SIG-M5 (cell line): ENCODE measurements at places on chromosomes 4 and X.
A peak's percentile ranks its signal among the peaks of the same experiment; 100 is the strongest.

GRCh38 chr4:101122019-101122418 lies 225.3 kb downstream of the PPP3CA start:
- no peak for DNase-seq

- no peak for DNase-seq
Measured at GRCh38 chrX:111634823-111635729, 45.9 kb upstream of the ALG13 start.

GRCh38 chr4:16007471-16008095 lies 44.6 kb upstream of the FGFBP2 start:
- DNase-seq = no peak

DNA sequence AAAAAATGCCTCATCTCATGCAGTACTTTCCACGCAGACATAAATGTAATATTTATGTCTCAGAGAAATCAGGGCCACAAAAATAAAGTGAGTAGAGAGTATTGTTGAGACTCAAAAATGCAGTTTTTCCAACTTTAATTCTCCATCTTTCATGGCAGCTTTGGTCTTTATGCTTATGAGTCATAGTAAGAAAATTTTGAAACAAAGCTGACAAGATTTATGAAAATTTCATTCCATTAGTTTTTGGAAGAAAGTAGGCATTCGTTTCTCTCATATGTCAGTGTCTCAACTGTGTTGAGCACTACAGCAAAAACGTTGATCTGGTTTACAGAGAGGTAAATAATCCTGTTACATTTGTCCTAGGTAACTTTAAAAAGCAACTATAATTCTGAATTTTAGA lies 656.8 kb downstream of the IQCM start:
- DNase-seq = no peak

DNA sequence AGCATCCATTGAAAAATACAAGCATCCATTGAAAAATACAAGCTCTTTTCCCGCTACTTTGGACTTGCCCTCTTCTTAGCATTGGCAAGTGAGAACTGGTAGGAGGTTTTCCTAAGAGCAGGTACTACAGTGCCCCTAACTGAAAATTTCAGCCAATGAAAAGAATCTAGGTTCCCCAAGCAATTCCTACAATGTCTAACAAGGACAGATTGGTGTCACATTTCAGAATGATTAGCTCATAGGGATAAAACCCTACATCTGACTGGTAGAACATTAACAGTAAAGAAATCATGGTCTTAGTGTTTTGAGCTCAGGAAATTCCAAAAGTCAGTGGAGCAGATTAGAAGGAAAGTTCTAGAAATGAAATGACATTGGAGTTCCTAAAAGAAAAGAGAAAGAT lies 68.6 kb upstream of the QRFPR start:
- DNase-seq = no peak

- no peak for DNase-seq
Measured at GRCh38 chrX:11267425-11267824, 25.8 kb upstream of the AMELX start.

DNA sequence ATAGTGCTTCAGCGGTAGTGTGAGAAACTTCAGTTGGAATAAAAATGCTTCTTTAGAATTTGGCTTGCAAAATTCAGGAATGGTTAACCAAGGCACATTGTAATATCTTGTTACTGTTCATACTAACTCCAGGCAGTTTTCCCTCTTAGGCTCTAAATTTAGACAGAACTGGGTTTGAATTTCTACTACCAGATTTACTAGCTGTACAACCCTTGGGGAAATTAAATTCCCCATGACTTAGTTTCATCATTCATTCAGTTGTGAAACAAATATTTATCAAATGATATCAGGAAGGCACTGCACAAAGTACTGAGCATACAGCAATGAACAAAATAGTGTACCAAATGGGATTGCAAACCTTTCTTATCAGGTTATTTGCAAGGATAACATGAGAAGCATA lies 135.0 kb upstream of the IL15 start:
- DNase-seq = no peak

DNA sequence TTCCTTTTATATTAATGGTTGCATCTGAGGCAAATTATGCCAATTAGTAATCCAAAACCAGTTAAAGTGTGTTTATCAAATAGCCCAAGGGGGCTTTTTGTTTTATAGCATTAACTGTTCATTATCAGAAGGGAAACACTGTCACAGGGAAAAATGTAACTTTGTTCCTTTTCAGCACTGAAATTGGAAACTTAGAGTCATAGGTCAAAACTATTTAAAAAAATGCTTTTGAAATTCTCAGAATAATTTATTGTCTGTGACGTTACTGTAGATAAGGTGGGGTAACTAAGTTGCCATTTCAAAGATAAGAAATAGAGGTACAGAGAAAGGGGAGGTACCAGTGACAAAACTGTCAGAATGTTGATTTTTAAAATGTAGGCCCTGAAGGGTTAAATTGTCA lies 129.3 kb downstream of the AKAP4 start:
- DNase-seq = no peak

DNA sequence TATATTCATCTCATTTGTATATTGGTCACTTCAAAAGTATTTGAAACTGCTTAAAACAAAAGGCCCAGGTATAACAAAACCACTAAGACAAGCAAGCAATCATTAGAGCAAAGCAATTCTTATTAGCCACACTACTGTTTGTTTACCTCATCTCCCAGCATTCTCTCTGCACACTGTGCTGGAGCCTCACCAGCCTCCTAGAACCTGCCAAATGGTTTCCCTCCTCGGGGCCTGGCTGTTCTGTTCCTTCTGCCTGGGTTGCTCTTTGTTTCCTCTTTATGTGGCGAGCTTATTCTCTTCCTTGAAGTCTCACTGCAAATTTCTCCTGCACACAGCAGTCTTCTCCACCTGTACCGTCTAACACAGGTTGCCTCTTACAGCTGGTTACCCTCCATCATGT lies 67.5 kb upstream of the MND1 start:
- DNase-seq = no peak

- no peak for DNase-seq
Measured at GRCh38 chr4:119489305-119489704, 139.3 kb downstream of the PDE5A start.

GRCh38 chrX:54821310-54821709 lies 13.8 kb downstream of the MAGED2 start:
- DNase-seq = no peak

GRCh38 chr4:178296669-178297068 lies 854.4 kb upstream of the AGA start:
- DNase-seq = no peak

DNA sequence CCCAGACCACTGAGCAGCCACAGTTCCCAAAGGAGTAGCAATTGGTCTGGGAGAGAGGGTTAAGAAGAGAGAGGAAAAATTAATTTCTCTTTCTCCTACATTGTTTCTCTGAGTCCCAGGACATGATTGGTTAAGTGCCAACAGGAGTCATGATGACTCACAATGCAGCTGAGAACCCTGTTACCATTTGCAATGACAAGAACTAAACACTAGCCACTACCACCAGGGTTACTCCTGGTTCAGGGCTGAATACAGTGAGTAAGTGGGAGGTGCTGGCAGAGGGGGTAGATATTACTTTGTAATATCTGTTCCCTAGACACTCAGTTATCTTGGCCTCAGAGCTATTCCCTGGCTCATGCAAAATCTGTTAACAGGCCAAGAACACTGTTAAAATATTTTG lies 18.0 kb downstream of the ETDC start:
- no peak for DNase-seq

DNA sequence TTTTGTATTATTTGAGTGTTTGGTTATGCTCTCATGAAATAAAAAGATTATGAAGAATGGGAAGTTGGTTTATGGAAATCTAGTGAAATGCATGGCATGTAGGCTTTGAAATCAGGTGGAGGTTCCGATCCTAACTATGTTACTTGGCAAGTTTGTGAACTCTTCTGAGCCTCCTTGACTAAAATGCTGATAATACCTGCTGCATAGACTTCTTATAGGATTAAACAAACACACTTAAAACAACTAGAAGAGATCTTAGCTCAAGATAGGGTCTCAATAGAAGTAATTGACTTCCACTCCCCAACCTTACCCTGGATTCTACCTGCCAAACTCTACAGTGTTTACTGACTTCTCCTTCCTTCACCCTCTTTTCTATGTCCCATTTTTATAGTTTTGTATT lies 22.2 kb upstream of the TLR2 start:
- no peak for DNase-seq

DNA sequence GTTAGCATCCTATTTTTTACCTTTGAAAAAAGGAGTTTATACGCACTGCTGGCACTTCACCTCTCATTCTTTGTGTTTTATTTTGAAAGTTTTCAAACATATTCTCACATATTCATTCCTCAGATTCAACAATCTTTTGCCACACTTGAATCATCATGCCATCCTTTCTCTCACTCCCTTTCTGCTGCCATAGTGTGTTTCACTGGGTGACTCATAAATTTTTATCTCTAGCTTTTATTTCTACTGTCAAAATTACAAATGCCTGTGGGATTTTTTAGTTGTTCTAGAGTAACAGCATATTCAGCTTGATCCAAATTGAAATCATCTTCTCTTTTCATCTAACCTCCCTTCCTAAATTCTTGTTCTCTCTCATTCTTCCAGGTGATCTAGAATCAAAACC lies 28.0 kb downstream of the MFSD8 start:
- DNase-seq = no peak

DNA sequence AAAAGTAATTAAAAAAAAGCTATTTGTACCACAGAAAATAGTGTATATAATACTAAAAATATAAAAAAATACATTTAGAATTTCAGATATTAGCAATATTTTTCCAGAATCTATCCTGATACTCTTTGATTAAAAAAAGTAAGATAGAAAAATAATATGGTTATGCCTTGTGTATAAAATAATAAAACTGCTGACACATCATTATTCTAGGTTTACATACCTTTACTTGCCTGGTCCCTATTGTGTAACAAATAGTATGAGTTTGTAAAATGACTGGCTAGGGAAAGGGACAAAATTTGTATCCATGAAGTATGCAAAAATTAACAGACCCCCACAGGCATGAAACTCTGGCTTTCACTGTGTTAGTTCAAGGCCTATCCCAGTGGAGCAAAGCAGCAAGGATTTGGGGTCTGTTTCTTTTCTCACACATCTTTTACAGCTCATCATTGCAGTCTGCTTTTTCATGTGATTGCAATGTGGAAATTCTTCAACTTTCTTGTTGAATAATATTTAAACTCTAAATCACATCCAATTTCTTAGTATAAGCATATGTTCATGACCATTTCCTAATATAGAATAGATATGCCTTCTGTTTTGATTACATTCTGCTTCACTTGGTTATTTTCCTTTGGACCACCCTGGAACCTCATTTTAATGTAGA lies 136.7 kb upstream of the PCDH18 start:
- DNase-seq = no peak

- DNase-seq = no peak
Measured at GRCh38 chr4:36218121-36218520, 26.2 kb downstream of the ARAP2 start.

GRCh38 chr4:2412885-2413716 lies 5.3 kb downstream of the ZFYVE28 start:
- peak; percentile 71 for DNase-seq

- DNase-seq = no peak
Measured at GRCh38 chrX:134749706-134750445, 91.6 kb upstream of the PLAC1 start.

GRCh38 chr4:87498446-87498900 lies 30.7 kb downstream of the SPARCL1 start:
- no peak for DNase-seq

DNA sequence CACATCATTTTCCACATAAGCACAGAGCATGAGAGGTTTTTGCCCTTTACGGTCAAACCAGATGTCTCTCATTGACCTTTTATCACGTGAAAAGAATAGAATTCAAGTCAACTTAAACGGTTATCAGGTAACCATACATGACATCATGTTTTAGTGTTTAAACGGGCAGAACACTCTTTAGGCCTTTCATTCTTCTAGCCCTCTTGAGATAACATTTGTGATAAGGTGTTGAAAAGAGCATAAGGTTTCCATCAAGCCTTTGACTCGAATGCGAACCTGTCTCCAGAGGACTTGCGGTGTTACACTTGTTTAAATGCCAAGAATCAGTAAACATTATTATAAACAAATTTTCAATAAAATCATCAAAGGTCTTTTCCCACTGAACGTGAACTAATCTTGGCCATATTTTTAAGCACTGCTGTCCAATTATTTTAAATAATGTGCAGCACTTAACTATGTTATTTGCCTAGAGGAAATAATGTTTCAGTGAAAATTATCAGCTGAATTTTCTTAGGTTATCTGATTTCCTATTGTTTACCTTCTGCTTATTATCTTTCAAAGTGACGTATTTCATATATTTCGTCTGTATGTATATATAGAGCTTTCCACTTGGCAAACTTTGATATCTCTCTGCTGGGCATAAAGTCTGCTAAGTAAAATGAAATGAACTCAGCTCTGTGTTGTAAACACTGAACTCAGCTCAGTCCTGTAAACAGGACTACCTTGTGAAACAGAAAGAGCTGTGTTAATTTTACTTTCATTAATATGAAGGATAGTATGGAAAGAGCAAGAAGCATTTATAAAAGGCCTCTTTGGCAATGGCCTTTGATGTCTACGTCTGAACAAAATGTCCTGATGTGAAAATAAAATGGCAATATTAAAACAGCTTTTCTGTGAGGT lies 33.3 kb downstream of the TENM3 start:
- no peak for DNase-seq

- no peak for DNase-seq
Measured at GRCh38 chr4:93835929-93836328, 7.4 kb downstream of the ATOH1 start.

- no peak for DNase-seq
Measured at GRCh38 chrX:135397652-135398051, 24.1 kb upstream of the SMIM10L2A start.

GRCh38 chr4:37735578-37735977 lies 49.4 kb upstream of the RELL1 start:
- DNase-seq = no peak

DNA sequence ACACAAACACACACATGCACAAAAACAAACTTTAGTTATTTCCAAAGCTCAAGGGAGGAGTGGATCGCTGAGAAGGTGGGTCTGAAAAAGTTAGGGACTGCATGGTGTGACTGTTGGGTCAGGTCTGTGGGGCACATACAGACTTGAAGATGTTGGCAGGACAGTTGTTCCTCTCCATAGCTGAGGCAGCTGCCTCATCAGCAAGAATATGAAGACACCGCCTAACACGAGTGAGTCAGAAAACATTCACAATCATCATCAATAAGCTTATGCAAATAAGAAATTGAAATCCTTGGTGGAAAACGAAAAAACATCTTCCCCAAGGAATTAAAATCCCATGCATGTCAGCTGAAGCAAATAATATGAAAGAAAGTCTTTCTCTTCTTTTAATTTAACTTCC lies 148.0 kb downstream of the COL25A1 start:
- no peak for DNase-seq

DNA sequence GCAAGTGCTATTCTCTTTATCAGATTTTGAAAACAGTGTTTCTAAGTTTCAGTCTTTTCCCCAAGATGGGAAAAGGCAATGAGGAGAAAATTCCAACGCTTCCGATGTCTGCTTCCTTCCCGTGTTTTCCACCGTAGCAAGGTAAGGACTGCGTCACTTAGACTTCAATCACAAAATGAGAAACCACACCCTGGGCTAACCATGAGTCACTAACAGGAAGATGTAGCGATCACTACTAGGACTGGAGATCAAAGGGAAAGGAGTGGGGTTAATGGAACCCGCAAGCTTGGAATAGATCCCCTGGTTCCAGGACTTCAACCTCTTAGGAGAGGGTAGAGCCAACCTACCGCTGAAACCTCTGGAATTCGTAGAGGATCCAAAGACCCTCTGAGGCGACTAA lies 250.7 kb upstream of the ZFP42 start:
- DNase-seq = no peak
